ENCODE measurements at places on chromosomes 1 and 21.

DNA sequence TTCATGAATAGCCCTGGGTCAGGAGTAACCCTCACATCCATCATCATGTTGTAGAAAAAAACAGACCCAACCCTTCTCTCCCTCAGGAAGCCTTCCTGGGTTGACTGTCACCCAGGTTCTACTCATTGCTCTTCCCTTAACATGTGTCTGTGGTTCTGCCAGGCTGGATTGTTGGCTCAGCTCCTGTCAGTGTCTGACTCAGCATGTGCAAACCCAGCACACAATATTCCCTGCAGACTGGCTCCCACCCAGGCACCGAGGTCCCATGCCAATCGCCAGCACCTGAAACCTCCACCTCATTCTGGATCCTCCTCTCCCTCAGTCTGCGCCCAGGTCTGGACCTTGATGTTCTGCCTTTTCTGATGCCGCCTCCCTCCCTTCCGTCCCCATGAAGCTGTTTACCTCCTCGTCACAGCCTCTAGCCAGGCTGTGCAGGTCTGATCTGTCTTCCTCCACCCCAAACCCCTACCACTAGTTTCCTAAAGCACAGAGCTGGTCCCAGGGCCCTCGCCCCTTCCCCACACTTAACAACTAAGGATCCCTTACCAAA is 4.3 kb upstream of the S100A8 start:
- no peak for DNase-seq

DNA sequence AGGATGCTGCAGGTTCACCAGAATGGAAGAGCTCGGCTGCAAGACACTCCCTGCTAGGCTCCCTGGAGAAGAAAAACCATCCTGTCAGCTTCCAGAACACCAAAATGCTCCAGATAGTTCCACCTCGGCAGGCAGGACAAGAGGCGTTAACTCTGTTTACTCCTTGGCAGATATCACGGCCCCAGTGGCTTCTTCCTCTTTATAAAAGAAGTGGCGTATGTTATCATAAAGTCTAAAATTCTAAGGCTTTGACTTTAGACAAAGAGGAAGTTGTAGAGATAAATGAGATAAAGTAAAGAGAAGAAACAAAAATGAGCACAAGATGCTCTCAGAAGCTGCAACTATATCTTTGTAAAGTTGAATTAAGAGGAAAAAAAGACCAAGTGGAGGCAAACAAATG is 24.3 kb upstream of the MTF1 start:
- no peak for DNase-seq

DNA sequence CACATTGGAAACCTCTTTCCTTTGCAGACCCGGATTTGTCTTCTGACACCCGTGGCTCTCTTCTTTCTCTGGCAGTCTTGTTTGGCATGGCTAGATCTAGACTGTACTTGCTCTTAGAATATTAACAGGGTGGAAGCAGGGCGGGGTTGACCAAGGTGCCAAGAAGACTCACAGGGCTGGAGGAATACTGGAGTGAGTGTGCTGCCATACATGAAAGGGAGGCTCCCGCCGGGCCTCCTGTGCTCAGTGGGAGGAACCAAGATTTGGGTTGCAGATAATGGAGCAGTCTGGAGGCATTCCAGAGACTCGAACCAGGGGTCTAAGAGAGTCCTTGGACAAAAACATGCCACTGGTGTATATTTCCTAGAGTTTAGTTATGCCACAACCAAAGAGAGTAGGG is 27.6 kb upstream of the SNX27 start:
- DNase-seq = no peak

- DNase-seq = no peak
Measured at GRCh38 chr1:159142391-159142663, 29.1 kb upstream of the CADM3 start.

- no peak for DNase-seq
Measured at GRCh38 chr1:43305461-43305860, 4.7 kb downstream of the TIE1 start.

GRCh38 chr1:236400061-236400603 is 6.0 kb downstream of the EDARADD start:
- no peak for DNase-seq

DNA sequence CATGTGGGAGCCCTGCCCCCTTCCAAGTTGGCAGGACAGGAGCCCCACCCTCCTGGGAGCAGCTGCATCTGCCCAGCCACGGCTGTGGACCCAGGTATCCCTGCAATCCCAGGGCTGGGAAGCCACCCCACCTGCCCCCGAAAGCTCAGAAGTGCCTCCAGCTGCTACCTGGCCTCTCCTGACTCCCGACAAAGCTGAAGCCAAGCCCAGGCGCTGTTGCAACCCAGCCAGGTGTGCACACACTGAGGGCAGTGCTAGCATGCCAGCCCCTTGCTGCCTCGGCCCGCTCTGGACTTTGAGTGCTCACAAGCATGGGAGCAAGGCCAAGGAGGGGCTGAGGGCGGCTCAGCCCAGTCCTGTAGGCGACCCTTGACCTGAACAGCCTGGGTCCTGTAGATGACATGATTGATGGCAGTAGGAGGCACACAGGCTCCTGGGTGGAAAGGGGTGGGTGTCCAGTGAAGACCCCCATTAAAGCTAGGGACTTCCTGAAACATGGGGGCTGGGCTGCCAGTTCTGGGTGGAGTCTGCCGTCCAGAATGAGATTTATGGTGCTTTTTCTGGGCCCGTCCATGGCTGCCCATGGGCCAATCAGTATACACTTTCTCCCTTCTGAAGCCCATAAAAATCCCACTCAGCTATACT is 2.8 kb upstream of the SSU72 start:
- no peak for DNase-seq

DNA sequence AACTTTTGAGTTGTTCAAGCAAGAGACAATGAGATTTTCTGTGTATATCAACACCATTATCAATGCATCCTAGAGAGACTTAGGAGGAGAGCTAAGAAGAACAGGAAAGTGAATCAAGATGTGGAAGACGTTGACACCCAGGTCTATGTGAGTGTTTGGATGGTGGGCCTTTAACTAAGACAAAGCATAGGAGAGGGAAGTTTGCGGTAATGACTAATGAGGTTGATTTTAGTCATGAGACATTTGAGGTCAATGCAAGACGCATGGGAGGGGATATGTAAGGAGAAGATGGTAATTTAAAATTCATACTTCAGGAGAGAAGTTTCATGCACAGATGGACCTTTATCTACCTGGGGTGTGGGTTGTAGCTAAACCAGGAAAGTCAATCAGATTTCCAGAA is 269.6 kb downstream of the VAV3 start:
- no peak for DNase-seq

DNA sequence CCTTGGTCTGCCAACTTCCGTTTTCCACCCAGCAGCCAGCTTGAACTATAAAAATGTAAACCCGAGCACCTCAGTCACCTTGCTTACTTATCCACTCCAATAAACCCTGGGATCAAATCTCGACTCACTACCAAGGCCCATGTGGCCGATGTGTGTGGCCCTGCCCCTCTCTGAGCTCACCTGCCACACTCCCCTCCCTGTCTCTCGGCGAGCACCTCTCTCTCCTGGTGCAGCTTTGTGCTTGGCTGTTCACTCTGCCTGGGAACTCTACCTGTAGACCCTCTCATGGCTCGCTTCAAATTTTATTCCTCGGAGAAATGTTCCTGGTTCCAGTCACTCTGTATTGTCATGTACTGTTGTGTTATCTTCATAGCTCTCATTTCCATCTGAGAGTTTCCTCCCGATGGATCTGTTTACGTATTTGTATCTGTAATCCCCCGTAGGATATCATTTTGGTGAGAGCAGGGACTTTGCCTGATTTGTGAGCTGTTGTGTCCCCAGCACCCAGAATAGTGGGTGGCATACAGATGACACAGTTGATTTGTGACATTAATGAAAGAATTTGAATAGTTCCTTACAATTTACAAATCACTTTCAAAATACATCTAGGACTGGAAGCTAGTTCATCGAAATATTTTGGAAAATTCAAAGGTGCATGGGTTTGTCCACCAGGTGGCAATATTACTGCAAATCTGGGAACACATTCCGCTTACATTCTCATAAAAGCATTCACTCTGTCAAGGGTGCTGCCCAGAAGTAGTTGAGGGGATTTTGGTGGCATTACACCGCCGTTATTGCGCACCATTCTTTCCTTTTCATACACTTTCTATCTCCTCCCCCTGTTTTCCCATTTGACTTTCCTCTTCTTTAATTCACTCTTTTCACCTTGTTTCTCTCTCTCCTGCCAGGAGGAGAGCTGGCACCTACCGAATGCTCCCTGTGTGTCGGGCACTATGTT is 95.3 kb downstream of the ABCA4 start:
- DNase-seq = no peak

DNA sequence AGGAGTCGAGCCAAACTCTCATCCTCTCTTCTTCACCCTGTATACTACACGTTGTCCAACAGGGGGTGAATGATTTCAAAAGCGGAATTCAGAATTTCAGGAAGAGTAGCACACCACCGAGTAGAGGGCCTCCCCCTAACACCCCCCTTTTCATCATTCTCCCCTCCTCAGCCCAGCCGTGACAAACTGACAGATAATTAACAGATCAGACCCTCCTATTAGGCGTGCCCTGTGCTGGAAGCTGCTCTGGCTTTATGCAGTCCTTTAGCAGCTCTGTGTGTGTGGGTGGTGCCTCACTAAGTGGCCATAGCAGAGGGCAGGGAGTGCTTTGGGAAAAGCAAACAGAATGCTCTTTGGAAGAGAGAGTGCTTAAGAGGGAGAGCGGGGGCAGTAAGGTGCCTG is 44.3 kb downstream of the PEX14 start:
- DNase-seq = no peak

GRCh38 chr21:28991861-28992525 is 684 bp downstream of the LTN1 start:
- DNase-seq = no peak

DNA sequence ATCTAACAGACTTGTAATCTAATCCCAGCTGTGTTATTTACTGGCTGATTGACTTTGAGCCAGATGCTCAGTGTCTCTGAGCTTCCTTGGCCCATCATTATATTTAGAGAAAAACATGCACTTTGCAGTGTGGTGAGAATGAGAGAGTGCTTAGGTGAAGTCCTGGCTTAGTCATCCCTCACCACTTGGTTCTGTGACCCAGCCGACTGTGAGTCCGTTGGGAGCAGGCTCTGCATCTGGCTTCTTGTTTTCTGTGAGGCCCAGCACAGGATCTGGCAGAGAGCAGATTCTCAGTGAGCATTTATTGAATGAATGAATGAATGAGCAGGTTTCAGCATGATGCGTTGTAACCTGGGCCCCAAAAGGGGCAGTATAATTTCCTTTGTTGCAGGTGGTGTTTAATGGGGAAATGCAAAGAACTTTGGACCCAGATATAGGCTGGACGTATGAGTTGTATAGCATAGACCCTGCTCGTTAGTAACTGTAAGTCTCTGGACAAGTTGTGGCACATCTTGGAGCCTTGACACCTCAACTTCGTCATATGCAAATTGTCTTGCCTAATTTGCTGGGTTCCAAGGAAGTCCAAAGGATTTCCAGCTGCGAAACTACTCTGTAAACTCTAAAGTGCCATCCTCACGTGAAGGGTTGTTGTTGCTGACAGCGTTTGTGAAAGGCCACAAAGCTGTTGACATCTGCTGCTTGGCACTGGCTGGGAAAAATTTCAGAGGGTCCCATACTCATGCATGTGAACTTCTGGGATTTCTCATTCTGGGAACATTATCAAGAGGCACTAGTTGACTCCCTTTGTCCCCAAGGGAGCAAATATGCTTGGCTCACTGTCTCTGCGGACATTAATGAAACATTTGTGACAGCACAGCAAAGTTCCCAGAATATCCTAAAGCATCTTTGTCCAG is 138.8 kb upstream of the USP24 start:
- DNase-seq = no peak
